ENCODE measurements at places on chromosomes 11 and 22.
A peak's percentile ranks its signal among the peaks of the same experiment; 100 is the strongest.

GRCh38 chr22:49996119-49996517, 16.4 kb downstream of the IL17REL start:
- DNase-seq = no peak

- DNase-seq = no peak
Observed at GRCh38 chr11:120273432-120273831, 33.5 kb downstream of the POU2F3 start.

GRCh38 chr11:93510196-93510873, 32.9 kb downstream of the SMCO4 start:
- DNase-seq = no peak

- DNase-seq = no peak
Observed at GRCh38 chr11:132347156-132348090, 977.0 kb downstream of the NTM start.

- no peak for DNase-seq
Observed at GRCh38 chr22:48599346-48599745, 1228.3 kb downstream of the BRD1 start.

DNA sequence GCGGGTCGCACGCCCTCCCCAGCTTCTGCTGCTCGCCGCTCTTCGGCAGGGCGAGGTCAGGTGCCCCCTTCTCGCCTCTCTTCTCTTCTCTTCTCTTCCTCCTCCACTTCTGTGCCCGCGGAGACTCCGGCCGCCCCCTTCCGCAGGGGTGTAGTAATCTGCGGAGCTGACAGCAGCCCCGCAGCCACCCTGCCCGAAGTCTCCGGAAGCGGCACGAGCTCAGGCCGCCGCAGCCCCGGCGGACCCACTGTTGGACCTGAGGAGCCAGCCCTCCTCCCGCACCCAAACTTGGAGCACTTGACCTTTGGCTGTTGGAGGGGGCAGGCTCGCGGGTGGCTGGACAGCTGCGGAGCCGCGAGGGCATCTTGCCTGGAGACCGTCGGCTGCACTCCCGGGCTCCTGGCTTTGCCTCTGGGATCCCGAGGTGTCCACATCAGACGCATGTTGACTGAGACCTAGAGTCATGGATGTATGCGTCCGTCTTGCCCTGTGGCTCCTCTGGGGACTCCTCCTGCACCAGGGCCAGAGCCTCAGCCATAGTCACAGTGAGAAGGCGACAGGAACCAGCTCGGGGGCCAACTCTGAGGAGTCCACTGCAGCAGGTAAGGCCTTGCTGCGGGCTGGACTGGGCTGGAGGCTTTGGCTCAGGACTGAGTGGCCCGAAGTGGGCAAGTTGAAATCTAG, 486 bp downstream of the STIM1 start:
- no peak for DNase-seq

DNA sequence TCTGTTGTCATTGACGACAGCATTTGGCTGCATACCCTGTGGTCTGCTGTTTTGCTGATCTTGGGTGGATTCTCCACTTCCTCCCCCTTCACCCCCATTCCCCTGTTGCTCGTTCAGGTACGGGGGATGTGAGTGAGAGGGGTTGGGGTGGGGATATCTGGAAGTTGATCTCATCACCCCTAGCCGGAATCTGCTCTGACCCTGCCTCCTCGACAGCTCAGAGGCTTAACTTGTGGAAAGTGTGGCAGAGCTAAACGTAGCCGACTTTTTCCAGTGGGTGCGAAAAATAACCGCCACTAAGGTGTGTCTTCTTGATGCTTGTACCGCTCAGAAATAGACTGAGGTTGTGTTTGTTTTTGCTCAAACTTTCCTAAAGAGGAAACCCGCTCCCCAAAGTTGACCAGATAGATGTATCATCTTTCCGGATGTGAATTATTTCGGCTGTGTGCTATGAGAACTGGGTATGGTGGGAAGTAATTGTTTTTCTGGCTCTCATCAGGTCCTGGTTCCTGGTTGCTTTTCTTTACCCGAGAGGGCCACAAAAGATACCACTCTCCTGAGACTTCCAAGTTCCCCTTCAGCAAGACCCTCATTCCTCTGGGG, 6.6 kb downstream of the ZBTB16 start:
- no peak for DNase-seq

DNA sequence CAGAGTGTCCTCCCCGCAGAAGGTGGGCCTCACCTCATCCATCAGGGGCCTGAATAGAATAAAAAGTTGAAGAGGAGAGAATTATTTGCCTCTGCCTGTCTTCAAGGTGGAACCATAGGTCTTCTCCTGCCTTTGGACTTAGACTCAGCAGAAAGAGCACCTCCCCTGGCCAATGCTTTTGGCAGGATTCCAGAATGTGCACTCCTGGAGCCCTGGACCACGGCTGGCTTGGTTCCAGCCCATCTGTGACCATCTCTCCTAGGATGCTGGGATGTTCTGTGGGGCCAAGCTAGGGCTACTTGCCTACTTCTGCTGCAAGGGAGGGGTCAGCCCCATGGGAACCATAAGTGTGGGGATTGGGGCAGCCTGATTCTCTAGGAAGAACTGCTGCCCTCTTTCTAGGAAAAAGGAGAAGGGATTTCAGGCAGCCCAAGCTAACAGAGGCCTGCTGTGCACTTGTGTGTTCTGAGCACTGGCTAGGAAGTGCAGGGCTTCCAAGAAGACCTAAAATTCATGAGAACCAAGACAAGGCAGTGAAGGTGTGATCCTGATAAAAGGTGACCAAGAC, 32.2 kb upstream of the SHANK2 start:
- DNase-seq = no peak

- no peak for DNase-seq
Observed at GRCh38 chr11:125253795-125254525, 89.4 kb downstream of the PKNOX2 start.

GRCh38 chr11:116693593-116694348, 79.0 kb downstream of the BUD13 start:
- DNase-seq = no peak

GRCh38 chr22:24119476-24119875, 61.8 kb upstream of the SUSD2 start:
- no peak for DNase-seq

GRCh38 chr11:79122759-79123158, 318.1 kb downstream of the TENM4 start:
- no peak for DNase-seq

DNA sequence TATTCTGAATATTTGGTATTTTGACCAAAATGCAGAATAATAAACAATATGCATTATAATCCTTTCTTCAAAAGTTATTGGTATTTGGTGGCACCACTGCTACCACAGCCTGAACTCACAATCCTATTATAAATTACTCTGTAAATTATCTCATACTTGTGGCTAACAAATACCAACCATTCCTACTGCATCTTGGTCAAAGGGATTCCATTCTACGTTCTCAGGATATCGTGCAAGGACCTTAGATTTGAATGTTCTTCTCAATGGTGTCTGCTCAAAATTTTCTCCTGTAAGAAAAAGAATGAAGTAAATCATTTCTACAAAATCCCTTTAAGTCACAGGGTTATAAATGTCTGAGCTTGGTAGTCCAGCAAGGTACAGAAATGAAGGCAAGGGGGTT, 58.7 kb downstream of the DENND5A start:
- no peak for DNase-seq

GRCh38 chr11:32172848-32173834, 82.3 kb downstream of the RCN1 start:
- peak; percentile 41 for DNase-seq

- DNase-seq = no peak
Observed at GRCh38 chr11:66346476-66347424, 679 bp downstream of the B4GAT1 start.

GRCh38 chr11:48093795-48094642, 113.7 kb downstream of the PTPRJ start:
- DNase-seq = no peak

GRCh38 chr22:25748140-25748539, 6.2 kb downstream of the MYO18B start:
- DNase-seq = no peak

- DNase-seq = no peak
Observed at GRCh38 chr11:119085437-119085847, 761 bp downstream of the HMBS start.

DNA sequence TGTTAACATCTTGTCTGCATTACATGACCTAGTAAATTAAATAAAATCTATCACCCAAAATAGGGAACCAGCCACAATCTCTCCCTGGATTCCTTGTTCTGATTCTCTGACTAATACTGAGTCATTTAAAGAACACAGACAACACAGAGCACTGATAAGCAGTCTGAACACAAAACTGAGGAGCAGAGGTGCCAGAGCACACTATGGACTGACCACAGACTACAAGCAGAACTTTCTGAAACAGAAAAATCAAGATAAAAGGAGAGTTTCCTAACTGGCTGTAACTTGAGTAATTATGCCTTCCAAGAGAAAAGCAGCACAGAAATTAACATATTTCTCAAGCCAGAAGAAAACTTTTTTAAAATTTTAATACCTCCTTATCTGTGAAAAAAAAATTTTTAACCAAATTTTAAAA, 128.8 kb downstream of the SGSM3 start:
- peak; percentile 77 for DNase-seq

DNA sequence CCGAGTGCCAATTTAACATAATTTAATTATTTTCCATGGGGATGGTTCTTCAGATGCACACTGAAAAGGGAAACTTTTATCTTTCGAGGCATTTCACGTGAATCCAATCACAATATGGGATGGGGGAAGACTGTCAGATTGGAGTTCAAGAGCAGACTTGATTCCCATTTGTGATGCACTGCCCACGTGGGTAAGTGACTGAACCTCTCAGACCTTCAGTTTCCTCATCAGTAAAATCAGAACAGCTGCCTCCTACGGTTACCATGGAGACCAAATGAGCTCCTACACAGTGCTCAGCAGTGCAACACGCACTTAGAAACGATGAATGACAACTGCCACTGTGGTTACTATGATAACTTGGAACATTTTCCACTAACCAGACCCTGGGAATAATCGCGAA, 21.7 kb downstream of the KIAA0930 start:
- DNase-seq = no peak

DNA sequence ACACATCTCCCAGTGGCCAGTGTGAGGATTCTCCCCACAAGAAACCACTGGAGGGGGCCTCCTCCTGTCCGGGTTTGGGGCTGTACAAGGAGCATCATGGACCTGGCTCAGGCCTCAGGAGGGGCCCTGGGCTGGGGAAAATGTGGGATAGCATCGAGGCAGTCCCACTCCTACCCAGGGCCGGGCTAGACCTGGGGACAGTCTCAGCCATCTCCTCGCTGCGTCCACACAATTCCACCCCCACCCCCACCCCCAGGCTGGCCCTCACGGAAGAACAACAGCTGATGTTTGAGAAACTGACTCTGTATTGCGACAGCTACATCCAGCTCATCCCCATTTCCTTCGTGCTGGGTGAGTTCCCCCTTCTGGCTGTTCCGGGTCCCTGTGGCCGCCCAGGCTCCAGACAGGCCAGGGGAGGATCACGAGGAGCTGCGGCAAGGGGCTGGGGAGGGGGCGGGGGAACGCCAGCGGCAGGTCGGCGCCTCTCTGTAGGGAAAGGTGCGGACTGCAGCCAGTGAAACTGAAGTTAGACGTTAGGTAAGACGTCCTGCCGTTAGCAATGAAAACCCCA, 4.8 kb downstream of the BEST1 start:
- peak; percentile 80 for DNase-seq

- DNase-seq = peak; percentile 45
Observed at GRCh38 chr11:63945477-63946163, 6.8 kb downstream of the NAA40 start.

GRCh38 chr11:44366741-44367140, 56.8 kb upstream of the ALX4 start:
- DNase-seq = no peak

- no peak for DNase-seq
Observed at GRCh38 chr22:32722441-32722840, 79.1 kb upstream of the TIMP3 start.

DNA sequence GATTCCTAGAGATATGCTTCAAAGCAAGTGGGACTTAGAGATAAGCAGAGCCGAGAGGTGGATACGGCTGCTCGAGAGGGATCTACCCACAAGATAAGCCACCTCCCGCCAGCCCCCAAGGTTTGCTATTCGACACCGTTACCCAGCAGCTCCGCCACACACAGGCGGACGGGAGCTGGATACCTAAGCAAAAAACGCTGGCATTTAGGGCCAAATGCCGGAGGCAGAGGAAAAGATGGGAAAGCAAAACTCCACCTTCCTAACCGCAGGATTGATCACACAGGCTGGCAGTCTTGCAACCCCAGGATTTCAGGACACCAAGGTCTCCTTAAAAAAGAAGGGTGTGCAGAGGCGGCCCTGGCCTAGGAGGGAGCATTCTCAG, 709 bp downstream of the FTH1 start:
- DNase-seq = no peak

- DNase-seq = no peak
Observed at GRCh38 chr11:128504486-128504885, 82.9 kb downstream of the ETS1 start.

DNA sequence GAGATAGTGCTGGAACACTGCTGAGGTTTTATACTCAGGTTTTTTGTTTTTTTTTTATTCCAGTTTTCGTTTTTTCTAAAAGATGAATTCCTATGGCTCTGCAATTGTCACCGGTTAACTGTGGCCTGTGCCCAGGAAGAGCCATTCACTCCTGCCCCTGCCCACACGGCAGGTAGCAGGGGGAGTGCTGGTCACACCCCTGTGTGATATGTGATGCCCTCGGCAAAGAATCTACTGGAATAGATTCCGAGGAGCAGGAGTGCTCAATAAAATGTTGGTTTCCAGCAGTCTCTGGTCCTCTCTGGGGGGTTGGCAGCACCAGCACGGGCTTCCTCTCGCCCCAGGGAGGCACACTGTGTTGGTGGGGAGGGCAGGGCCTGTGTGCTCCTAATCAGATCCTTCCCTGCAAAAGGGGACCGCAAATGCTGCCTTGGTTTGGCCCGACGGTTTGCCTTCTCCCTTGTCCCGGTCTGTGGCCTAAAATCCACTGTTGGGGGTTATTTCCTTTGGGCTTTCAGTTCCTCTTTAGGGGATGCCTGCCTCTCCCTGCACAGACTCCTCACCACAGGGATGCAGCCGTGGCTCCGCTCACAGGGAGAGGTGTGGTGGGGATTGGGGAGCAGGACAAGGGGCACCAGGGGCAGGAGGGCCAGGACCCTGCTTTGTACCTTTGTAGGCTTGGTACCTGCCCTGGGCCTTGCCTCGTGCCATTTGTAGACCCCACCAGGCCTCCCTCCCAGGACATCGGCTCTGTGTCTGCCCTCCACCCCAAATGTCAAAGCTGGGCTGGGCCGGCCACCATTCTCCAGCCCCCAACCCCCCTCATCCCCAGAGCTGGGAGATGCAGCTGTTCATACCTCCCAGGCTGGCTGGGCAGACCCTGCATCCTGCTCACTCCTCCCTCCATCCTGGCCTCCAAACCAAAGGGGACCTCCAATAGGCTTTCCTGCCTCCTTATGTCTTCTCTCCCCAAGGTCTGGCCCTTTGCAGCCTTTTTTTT, 13.5 kb downstream of the MCAT start:
- no peak for DNase-seq
